ENCODE measurements at places on chromosomes 7 and 10.

- no peak overlapping the region for H3K27ac ChIP-seq
- no peaks in the 10 kb centered on the region for H3K27me3 ChIP-seq
- H3K4me3 ChIP-seq, result no peak overlapping the region
- H3K36me3 ChIP-seq, result peaks cover 3% of the 10 kb centered on the region
These were observed 95.7 kb downstream of the CDK6 start for GRCh38 chr7:92740700-92741126.

GRCh38 chr7:91416155-91416865 is 152.1 kb downstream of the FZD1 start:
- H3K27me3 ChIP-seq, result no peaks in the 10 kb centered on the region
- no peaks in the 10 kb centered on the region for H3K36me3 ChIP-seq
- no peak for DNase-seq
- H3K4me1 ChIP-seq, result no peaks in the 10 kb centered on the region
- H3K4me3 ChIP-seq, result no peak overlapping the region
- H3K27ac ChIP-seq, result no peak overlapping the region

GRCh38 chr10:125201791-125202622 is 41.6 kb upstream of the CTBP2 start:
- no peak overlapping the region for H3K4me3 ChIP-seq
- no peaks in the 10 kb centered on the region for H3K4me1 ChIP-seq
- no peak overlapping the region for H3K27ac ChIP-seq
- no peaks in the 10 kb centered on the region for H3K27me3 ChIP-seq

- H3K27ac ChIP-seq, result no peak overlapping the region
- no peaks in the 10 kb centered on the region for H3K4me1 ChIP-seq
- DNase-seq, result no peak
- no peaks in the 10 kb centered on the region for H3K36me3 ChIP-seq
- H3K4me3 ChIP-seq, result no peak overlapping the region
- no peaks in the 10 kb centered on the region for H3K27me3 ChIP-seq
These were observed 754.6 kb downstream of the AUTS2 start for GRCh38 chr7:70352906-70353305.

- H3K4me1 ChIP-seq, result no peaks in the 10 kb centered on the region
- H3K27ac ChIP-seq, result no peak overlapping the region
- no peaks in the 10 kb centered on the region for H3K27me3 ChIP-seq
- no peak overlapping the region for H3K4me3 ChIP-seq
These were observed 88.1 kb downstream of the SEPTIN14 start for GRCh38 chr7:55774327-55775050.

DNA sequence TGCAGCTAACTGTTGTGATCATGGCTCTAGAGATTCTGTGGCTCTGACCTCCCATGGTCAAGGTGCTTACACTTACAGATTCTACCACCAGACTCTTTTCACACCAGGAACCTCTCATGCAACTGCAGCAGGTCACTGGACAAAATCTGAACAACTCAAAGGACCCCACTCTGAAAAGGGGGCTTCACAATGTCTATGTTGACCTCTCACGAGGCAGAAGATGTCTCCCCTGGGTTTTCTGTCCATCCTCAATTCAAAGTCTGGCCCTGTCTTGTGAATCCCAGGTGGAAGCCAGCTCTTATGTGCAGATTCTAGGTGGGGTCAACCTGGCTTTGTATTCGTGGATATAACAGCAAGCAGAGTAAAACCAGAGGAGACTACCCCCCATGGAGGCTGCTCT is 118.6 kb upstream of the ZNF479 start:
- DNase-seq, result no peak
- H3K4me1 ChIP-seq, result no peaks in the 10 kb centered on the region
- H3K36me3 ChIP-seq, result no peaks in the 10 kb centered on the region
- H3K27me3 ChIP-seq, result no peaks in the 10 kb centered on the region
- no peak overlapping the region for H3K4me3 ChIP-seq

DNA sequence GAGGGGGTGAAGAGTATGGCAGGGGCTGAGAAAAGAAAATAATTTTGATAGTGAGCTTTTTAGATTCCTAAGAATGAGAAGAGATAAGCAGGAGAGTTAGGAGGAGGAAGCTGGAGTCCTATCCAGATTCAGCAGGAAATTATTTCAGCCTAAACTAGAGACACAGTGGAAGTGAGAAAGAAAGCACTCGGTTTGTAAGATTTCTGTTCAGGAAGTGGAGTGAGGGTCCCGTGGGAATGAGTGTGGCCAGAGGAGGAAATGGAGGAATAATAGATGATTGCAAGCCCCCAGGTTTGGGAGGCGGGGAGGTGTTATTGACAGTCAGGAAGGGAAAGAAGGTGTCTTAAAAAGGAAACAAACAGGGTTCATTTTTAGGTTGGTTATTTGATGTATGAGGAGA is 84.8 kb upstream of the NRP1 start:
- DNase-seq, result no peak
- H3K27me3 ChIP-seq, result no peaks in the 10 kb centered on the region
- H3K4me1 ChIP-seq, result no peaks in the 10 kb centered on the region
- H3K36me3 ChIP-seq, result no peaks in the 10 kb centered on the region
- H3K4me3 ChIP-seq, result no peak overlapping the region

Measured in thymus (tissue), 14 donors.